ENCODE measurements at places on chromosomes 6 and 20. TPM values are rescaled to one million over a fixed set of nuclear protein-coding genes. Genes with fewer than 3 reads are reported as not detected.
A peak's percentile ranks its signal among the peaks of the same experiment; 100 is the strongest.

DNA sequence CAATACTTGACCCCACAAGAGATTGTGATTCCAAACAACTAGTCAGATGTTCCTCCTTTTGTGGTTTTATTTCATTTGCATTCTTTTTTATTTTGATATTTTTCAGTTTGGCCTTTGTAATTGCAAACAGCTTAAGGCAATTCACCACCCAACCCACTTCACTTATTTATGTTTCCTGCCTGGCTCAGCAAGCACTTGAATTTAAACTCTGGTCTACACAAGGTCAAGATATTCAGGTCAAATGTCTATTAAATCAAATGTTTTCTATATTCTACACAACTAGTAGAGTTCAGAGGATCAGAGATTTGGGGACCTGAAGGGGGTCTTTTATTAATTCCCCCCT, 100.1 kb downstream of the SGK1 start:
- no peak for DNase-seq

GRCh38 chr6:41334482-41335040, 847 bp upstream of the NCR2 start:
- no peak for DNase-seq

DNA sequence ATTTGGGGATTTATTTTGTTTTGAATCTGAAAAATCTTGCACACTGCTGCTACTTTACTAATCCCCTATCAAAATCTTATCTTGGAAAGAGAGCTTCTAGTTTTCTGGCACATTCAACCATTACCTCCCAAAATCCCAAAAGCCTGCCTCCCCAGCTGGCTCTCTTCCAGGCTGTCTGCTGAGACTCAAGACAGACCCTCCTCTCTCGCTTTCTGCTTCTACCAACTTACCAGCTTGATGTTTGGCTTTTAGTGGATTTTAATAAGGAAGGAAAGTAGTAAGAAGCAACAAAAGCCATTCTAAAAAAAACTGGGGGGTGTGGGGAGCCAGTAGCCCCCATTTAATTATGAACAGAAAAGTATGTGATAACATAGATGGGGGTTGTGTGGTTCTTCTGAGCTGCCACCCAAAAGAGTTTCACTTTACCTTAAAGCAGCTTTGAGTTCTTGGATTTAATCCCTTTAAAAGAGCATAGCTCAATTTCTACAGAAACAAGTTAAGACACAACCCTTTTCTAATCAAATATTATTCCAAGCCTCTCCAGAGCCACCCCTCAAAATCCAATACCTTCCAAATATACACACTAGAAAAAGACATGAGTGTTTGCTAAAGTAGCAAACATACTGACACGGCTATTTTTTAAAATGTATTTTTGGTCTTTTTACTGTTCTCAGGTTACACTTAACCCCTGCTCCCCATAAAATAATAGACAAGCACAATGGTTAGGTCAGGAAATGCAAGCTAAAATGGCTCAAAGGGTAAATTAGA, 71.7 kb downstream of the ATP9A start:
- DNase-seq = no peak

DNA sequence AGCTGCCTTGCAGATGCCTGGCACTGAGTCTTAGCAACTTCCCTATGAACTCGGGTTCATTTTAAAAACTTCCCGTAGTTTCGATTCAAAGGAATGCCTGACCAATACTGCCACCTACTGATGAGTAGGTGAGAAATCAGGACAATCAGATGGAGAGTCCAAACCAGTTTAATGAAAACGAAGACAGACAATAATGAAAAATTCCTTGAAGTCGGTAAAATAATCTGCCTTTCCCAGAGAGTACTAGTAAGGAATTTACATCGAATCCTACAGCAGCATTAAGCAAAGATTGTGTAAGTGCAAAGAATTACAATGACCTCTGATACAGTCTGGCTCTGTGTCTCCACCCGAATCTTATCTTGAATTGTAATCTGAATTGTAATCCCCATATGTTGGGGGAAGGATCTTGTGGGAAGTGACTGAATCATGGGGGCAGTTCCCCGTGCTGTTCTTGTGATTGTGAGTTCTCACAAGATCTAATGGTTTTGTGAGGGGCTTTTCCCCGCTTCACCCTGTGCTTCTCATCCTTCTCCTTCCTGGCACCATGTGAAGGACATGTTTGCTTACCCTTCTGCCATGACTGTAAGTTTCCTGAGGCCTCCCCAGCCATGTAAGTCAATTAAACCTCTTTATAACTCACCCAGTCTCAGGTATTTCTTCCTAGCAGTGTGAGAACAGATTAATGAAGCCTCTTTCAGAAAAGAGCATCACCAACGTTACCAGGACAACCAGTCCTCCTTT, 134.4 kb downstream of the ARHGAP18 start:
- DNase-seq = no peak

DNA sequence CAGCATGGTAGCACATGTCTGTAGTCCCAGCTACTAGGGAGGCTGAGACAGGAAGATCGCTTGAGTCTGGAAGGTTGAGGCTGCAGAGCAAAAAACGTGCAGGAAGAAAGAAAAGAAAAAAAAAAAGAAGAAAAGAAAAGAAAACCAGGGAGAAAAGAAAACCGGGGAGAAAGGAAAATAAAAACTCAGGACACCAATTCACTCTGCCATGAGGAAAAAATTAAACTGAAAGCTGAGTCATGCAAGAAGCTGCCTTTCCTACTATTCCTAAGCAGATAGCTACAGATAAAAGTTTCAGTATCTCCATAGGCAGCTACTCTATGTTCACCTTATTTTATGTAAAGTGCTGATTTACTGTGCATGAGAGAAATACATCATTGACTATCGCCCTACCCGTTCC, 10.5 kb downstream of the PTGIS start:
- no peak for DNase-seq

- DNase-seq = no peak
Observed at GRCh38 chr6:134432036-134432435, 114.1 kb upstream of the SGK1 start.

- no peak for DNase-seq
Observed at GRCh38 chr6:163444077-163444476, 29.6 kb downstream of the QKI start.

DNA sequence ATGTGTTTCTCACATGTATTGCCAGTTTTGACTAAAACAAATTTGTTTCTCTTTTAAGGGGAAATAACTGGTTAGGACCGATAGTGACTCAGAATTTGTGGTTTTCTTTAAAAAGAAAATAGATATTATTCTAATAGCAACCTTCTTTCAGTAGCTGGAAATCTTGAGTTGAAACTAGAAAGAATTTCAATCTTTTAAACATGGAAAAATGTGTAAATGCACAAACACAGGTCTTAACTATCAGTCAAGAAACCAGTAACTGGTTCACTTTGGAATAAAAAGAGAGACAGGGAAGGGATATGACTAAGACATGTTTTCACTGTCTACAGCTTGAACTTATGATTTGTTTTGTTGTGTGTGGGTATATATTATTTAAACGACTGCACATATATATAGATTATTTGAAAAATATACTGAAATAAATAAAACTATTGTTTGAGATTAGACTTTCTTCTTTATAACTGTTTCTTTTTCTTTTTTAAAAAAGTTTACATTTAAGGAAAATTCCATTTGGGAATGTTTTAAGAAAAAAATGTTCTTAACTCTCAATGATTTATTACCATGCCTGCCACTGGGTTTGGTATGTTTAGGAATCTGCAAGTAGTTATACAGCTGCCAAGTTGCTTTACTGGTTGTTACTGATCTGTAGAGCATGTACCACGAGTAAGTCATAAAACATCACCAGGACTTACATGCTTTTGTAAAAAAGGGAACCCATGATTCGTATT, 753.3 kb upstream of the MARCKS start:
- no peak for DNase-seq

DNA sequence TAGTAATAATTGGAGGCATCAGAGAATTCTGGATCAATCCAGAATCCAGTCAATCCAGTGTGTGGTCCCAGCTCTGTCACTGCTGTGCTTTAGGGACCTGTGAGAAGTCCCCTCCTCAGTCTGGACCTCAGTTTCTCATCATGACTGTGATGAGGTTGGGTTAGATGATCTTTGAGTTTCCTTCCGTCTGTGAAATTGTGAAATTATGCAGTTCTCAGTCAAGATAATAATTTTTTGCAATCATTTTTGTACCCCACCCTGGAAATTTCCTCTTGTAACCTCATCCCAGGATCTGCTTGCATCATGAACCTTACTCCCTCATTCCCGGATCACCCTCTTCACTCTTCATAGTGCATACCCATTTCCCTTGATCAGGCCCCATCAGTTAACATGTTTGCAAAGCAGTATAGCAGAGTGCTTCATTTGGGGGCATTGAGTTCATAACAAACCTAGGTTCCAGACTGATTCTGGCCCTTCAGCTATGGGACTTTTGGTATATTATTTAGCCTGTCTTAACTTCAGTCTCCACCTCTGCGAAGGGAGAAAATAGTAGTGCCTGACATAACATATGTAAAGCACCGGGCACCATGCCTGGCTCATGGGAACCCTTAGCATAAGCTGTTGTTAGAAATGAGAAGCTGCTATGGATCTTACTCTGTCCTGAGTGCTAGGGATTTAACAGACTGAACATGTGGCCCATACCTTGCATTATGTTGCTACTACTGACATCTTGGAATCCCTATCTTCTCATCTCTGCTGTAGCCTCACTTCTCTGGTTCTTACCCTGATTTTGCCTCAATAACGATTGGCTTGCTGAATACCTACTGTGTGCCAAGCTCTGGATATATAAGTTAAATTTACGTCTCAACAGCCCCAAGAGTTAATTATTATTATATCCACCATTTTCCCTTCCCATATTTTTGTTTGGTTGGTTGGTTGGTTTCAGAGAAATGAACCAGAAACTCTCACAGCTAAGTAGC, 1.3 kb downstream of the ZNF76 start:
- no peak for DNase-seq

DNA sequence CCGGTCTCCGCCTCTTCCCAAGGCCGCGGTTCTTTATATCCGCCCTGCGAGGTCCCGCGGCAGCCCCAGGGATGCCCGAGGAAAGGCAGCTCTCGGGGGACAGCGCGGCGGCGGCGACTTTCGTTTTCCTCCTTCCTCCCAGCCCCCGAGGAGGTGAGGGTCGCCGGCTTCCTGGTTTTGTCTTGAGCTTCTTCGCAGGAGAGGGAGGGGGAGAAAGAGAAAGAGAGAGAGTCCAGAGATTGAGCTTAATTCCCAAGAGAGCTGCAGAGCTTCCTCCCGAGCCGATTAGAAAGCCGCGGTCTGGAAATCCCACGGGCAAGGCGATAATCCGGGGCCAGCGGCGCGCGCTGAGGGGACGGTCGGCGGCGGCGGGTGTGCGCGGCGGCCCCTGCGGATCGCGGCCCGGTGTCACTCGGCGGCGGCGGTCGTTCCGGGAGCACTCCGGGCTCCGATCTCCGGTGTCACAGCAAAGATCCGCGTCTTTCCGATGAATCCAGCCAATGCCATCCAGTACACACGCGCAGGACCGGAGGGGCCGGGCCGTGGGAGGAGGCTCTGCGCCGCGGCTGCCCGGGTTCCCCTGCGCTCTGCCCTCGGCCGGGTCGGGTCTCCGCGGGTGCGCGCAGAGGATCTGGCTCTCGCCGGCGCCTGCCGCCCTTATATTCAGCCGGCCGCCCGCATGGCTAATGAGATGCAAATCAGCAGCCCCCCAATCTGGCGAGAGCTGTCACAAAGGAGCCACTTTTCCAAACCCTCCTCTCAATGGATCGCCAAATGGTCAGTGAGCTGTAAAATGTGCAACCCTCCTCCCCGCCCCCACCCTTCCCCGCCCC, at the start of gene DLL1:
Gene DLL1, minus strand, starts transcription at position 783 of the 833 bp plus-strand sequence. CDS start 939 bp downstream, outside the sequence.
- DNase-seq = no peak

DNA sequence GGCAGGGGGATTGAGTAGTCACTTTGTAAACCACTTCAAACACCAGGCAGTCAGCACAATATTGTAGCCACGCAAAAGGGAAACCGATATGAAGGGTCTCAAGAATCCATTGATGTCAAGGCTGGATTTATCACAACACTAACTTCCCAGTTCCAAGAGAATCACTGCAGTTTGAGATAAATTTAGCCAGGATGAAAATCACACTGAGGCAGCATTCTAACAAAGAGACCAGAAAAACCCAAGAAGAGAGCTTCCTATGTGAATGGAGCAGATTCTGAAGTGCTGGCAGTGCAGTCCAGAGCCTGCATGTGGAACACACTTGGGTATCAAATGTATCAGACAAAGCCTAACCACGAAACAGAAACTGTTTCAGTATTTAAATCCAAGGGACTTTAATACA, 84.6 kb downstream of the KIF16B start:
- DNase-seq = no peak

- DNase-seq = no peak
Observed at GRCh38 chr20:33110147-33110825, 30.8 kb downstream of the BPIFB4 start.

- no peak for DNase-seq
Observed at GRCh38 chr6:110185879-110186278, 5.7 kb downstream of the CDC40 start.

GRCh38 chr6:55184782-55185530, 10.6 kb downstream of the HCRTR2 start:
- no peak for DNase-seq

- DNase-seq = peak; percentile 93
Observed at GRCh38 chr6:167113935-167114910, 8.7 kb upstream of the CCR6 start.

- no peak for DNase-seq
Observed at GRCh38 chr20:24522452-24523330, 53.3 kb downstream of the SYNDIG1 start.

- no peak for DNase-seq
Observed at GRCh38 chr6:31900917-31901414, 920 bp downstream of the ZBTB12 start.

DNA sequence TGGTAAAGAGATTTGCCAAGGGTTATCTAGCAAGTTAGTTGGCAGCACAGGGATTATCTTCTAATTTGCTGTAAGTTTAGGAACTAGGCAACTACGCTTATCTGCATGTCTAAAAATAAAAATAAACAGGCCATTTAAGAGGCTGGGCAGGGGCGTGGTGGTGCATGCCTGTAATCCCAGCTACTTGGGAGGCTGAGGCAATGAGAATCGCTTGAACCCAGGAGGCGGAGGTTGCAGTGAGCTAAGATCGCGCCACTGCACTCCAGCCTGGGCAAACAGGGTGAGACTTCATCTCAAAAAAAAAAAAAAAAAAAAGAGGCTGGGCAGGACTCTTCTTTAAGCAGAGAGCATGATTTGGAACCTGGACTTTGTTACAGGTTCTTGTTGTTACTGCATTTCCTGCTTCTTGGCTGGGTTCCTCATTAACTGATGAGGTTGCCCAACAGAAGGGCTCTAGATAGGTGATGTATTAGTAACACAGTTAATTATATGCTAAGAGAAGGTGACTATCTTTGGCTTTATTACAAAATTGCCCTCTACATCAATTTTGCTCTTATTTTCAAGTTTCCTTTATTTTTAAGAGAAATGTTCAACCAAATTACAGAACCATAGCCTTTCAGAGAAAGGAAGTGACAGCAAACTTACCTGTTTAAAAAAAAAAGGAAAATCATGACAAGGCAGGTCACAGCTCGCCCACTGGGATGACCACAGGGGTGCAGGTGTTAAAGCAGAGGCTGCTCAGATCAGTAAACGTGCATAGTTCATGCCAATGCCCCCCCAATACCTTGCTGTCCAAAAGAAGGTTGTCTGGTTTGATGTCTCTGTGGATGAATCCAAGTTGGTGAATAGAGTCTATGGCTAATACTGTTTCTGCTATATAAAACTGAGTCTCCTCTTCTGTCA, 32.5 kb downstream of the STK38 start:
- peak; percentile 71 for DNase-seq

Gene CEP250
- total RNA-seq = 27.7 TPM

Gene WFDC5
- total RNA-seq = not detected

Measured in Peyer's patch (tissue), 4 donors.